ENCODE measurements at places on chromosomes 11 and 22. TPM values are rescaled to one million over a fixed set of nuclear protein-coding genes. Genes with fewer than 3 reads are reported as not detected.

Gene NELL1
- total RNA-seq, result not detected

GRCh38 chr11:78851878-78852586 is 277.4 kb upstream of the NARS2 start:
- H3K36me3 ChIP-seq, result no peaks in the 10 kb centered on the region
- no peak overlapping the region for H3K4me3 ChIP-seq
- no peaks in the 10 kb centered on the region for H3K4me1 ChIP-seq
- no peak overlapping the region for H3K27ac ChIP-seq

- peaks cover 36% of the 10 kb centered on the region for H3K36me3 ChIP-seq
- peak overlapping the region; percentile 29 for H3K4me3 ChIP-seq
- peak; percentile 58 for DNase-seq
- peaks cover 73% of the 10 kb centered on the region for H3K4me1 ChIP-seq
- H3K27ac ChIP-seq, result peak overlapping the region; percentile 88
Observed at GRCh38 chr11:3969613-3970012, 114.1 kb downstream of the STIM1 start.

- peaks cover 16% of the 10 kb centered on the region for H3K4me1 ChIP-seq
- no peak overlapping the region for H3K27ac ChIP-seq
Observed at GRCh38 chr11:12602421-12602820, 71.8 kb upstream of the TEAD1 start.

GRCh38 chr22:39234867-39235687 is 9.7 kb downstream of the PDGFB start:
- no peak overlapping the region for H3K27ac ChIP-seq
- DNase-seq, result no peak
- no peak overlapping the region for H3K4me3 ChIP-seq
- H3K36me3 ChIP-seq, result no peaks in the 10 kb centered on the region
- H3K4me1 ChIP-seq, result peaks cover 59% of the 10 kb centered on the region
- H3K27me3 ChIP-seq, result peaks cover 23% of the 10 kb centered on the region

Data from activated CD8-positive, alpha-beta T cell treated with anti-CD3 and anti-CD28 coated beads for 36 hours (primary cell).